NCI-H1930 (cell line): ENCODE measurements at places on chromosomes 11 and 22.
A peak's percentile ranks its signal among the peaks of the same experiment; 100 is the strongest.

- DNase-seq = no peak
Observed at GRCh38 chr11:29093416-29094120, 923.3 kb downstream of the KCNA4 start.

DNA sequence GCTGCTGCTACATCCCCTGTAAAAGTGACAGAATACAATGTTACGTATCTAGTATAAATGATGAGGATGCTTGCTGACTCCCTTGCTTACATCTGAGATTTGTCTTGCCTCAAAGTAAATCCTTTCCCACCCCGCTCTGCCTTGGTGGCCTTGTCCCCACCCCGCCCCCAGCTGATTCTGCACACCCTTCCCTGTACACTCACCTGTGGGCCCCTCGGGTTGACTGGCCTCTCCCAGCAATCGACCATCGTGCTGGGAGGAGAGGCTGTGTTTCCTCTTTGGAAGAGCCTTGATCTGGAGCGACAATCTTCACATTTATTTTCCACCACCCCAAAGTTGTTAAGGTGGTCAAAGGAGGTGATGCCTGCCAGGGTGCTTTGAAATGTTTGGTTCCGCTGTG lies 249.4 kb downstream of the TBC1D22A start:
- no peak for DNase-seq

GRCh38 chr11:60841797-60842667 lies at the start of gene CCDC86:
TSS of gene CCDC86 (plus strand) at chr11:60842113. CDS start at chr11:60842125, 12 bp downstream.
- peak; percentile 94 for DNase-seq

- DNase-seq = no peak
Observed at GRCh38 chr11:83836065-83836464, 549.9 kb upstream of the CCDC90B start.

DNA sequence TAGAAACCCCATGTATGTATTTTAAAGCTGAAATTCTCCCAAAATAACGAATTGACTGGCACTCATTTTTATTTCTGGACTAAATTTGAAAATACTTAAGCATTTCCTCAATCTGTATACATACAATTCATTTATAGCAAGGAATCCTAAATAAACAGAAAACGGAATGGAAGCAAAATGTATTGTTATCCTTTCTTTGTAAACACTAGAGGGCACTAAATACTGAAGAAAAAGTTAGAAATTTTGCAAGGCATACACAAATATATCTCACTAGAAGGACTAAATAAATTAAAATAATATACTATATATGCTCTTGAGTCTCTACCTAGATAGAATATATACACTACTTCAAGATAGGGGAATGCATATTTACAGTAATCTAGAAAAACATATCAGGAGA lies 23.1 kb upstream of the ANO5 start:
- no peak for DNase-seq

DNA sequence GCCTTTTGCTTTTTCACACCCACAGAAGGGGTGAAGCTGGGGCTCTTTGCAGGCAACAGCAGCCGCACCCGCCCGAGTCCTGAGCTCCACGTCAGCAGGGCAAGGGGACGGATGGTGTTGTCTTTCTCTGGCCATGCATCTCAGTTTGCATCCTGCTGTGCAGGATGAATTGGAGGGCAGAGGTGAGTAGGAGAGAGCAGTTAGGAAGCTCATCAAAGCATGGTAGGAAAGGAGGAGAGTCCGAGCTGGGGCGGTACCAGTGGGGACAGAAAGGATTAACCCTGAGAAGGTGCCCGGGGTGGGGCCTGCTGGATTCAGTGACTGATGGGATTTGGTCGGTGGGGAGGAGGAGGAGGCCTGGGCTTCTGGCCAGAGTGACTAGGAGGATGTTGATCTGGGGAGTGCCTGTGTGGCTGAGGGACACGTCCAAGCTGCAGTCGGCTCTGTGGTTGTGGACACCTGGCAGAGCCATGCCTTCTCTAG lies 14.6 kb downstream of the FAM83F start:
- no peak for DNase-seq

DNA sequence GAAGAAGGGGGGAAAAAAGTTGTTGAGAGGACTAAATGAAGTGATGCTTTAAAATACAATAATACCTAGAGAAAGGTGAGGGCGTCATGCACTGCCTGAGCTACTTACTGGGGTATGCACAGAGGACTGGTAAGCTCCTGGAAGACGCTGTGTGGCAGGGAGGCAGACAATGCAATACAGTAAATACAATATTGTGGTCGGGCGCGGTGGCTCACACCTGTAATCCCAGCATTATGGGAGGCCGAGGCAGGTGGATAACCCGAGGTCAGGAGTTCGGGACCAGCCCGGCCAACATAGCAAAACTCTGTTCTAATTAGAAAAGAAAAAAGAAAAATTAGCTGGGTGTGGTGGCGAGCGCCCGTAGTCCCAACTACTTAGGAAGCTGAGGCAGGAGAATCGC lies 683 bp upstream of the SYTL2 start:
- DNase-seq = no peak

DNA sequence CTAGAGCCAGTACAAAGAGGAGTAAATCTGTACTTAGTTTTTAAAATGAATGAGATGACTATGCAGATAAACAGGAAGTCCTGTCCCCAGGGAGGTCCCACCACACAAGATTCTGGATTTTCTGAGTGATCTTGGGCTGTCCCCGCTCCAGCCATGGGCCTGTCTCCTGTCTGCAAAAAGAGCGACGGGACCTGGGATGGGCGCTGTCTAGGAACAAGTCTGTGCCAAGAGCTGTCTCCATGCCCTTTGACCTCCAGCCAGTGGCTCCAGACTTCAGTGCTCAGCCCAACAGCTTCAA lies 6.0 kb downstream of the CSNK1E start:
- no peak for DNase-seq

- DNase-seq = no peak
Observed at GRCh38 chr22:31575190-31575589, 78.9 kb downstream of the SFI1 start.

DNA sequence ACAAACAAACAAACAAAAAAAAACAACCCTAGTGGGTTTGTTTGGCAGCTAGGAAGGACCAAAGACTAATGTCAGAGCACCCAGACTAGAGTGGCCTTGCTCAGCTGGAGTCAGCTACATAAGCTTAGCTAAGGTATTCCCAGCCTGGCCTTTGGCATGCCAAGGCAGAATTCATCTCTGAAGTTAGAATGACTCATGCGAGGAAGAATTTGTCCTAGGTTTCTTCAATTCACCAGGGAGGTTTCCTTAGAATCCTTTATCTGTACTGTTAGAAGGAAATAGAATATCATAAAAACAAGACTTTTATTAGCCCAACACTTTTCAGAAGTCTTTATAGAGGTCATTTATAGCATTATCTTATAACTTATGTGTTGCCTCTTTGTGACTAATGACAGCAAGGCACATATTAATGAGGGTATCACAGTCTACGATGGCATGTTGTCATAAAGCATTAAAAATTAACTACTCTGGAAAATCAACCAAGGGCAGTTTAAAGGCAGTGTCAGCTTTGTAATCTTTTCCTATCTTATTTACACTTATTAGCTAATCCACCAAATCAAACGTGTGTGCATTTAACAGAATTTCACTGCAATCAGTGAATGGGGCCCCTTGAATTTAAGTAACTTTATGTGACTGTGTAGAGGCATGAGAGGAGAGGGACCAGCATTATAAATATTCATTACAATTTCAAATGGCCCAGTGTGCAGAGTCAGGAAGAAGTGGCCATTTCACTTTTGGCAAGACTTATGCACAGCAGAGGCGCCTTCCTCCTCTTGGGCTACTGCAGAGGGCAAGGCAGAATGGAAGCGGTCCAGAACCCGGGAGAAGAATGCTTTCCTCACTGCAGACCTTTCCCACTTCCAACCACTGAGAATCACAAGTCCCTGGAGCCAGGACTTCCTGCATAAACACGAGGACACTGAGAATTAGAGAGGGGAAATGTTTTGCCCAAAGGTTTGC lies 36.3 kb downstream of the SLC5A1 start:
- DNase-seq = no peak

GRCh38 chr22:42969348-42969975 lies 45.5 kb downstream of the PACSIN2 start:
- DNase-seq = no peak

- DNase-seq = no peak
Observed at GRCh38 chr11:95507794-95508193, 276.8 kb upstream of the SESN3 start.

DNA sequence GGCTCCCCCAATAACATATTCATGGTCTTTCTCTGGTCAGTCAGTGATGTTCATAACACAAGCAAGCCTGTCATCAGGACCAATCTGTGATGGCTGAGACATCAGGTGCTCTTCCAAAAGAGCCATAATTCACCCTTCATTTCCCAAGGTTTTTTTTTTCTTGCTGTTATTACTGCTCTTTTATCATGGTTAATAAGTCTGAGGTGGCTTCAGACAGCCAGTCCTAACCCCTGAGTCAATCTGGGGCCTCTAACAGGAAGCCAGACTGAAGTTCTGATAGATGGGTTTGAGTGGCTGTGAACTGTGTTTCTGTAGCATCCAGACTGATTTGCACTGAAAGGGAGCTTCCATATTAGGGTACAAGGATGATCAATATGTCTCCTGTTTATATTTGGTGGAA lies 8.8 kb downstream of the EHF start:
- DNase-seq = no peak

GRCh38 chr11:85772695-85773094 lies 38.2 kb downstream of the SYTL2 start:
- no peak for DNase-seq

- DNase-seq = no peak
Observed at GRCh38 chr11:36234825-36235224, 54.4 kb downstream of the COMMD9 start.

- DNase-seq = no peak
Observed at GRCh38 chr11:47918370-47918690, 62.0 kb upstream of the PTPRJ start.

- no peak for DNase-seq
Observed at GRCh38 chr22:47094861-47095330, 332.4 kb downstream of the TBC1D22A start.

DNA sequence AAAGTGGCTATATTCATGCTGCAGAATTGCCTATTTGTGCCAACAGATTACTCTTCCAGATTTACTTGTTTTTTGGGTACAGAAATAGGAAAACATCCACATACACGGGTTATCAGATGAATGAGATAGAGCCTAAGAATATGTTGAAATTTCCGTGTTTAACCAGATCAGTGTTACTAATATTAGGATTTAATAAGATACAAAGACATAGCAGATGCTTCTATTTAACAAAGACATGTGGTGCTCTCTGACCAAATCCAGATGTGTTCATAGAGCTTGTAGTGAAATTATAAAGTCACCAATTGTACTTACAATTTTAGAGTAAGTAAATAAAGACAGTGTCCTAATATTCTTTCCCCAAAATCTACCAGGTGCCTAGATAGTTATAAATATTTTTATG lies 208.0 kb downstream of the CASP12 start:
- DNase-seq = no peak

GRCh38 chr11:44885065-44885810 lies 65.4 kb downstream of the TP53I11 start:
- no peak for DNase-seq

DNA sequence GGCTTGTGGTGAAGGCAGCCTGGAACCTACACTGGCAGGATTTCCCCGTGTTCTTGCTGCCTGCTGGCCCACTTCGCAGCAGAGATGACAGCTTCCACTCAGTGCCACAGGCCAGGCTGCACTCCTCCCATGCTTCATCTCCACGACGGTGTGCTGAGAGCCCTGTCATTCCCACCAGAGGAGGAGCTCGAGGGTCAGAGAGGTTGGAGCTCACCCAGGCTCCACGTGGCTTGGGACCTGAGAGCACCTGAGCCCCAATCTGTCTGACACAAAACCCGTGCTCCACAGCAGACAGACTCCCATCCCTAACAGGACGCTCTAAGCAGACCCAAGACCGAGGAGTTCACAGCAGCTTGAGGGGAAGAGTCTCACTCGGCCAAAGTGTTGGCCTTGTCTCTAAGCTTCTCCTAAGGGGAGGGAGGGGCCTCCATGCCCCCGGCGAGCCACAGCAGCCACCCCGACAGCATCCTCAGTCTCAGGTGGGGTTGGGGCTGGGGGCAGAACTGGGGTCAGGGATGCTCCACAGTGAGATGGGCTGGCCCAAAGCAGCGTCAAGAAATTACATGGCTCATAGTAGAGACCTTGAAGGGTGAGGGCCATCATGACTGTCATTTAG lies 10.7 kb downstream of the LRFN4 start:
- no peak for DNase-seq

DNA sequence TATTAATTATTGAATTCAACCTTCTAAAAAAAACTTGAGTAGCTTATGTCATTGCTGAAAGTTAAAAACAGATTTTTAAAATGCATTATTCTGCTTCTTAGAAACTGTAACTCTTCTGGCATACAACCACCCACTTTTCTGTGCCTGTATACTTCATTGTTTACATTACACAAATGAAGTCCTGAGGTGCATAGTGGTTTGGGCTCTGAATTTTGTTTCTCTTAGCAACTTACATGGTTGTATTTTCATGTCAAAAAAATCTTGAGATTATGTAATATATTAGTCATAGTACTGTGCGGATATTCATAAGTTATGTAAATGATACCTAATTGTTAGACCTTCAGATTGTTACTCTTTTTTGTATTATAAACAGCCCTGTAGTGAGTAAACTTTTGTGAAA lies 12.2 kb downstream of the SC5D start:
- no peak for DNase-seq

GRCh38 chr11:27139742-27140367 lies 99.2 kb downstream of the BBOX1 start:
- no peak for DNase-seq

- no peak for DNase-seq
Observed at GRCh38 chr11:114230031-114230704, 66.0 kb upstream of the NNMT start.

DNA sequence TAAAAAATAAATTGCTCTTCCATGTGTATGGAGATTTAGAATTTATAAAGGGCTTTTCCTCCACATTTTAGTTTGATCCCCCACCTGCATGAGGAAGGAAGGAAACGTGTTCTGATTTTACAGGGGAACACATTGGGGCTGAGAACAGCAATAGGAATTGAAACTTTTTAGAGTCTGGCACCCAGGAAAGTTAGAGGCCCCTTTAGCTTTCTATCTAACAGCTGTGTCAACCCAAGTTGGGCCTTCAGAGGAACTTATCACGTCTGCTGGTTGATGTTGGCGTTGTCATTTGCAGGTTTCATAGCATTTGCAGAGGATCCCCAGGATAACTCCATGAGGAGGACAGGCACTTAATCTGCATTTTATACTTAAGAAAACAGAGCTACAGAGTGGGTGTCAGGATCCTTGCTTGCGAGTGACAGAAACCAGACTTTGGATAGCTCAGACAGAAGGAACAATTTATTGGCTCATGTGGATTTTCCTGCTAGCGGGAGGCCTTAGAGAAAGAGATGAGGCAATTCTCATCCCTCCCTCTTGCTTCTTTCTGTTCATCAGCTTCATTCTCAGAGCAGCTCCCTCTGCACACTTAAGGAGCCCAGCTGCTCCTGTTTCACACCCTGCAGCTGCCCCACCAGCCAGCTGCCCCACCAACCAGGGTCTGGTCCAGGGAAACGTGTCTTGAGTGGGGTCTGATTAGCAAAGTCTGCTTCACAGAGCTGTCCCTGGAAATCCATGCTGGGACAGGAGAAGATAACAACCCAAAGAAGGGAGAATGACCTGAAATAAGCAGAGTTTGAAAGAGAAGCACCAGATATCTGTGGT lies 92.5 kb upstream of the OR4B1 start:
- DNase-seq = no peak

- DNase-seq = no peak
Observed at GRCh38 chr11:7536100-7536499, 22.3 kb downstream of the PPFIBP2 start.

- no peak for DNase-seq
Observed at GRCh38 chr11:131998020-131998419, 627.6 kb downstream of the NTM start.

GRCh38 chr11:115325523-115325922 lies 178.7 kb downstream of the CADM1 start:
- DNase-seq = peak; percentile 87
